ENCODE measurements at places on chromosomes 5 and 9. TPM values are rescaled to one million over a fixed set of nuclear protein-coding genes. Genes with fewer than 3 reads are reported as not detected.

CLIC3 gene
- polyA plus RNA-seq = 107 TPM

CCNO gene
- 1.9 TPM for polyA plus RNA-seq

SPATA31C1 gene
- not detected for polyA plus RNA-seq

CNTRL gene
- polyA plus RNA-seq = 3.7 TPM

TEK gene
- polyA plus RNA-seq = 4.3 TPM

NUDT12 gene
- polyA plus RNA-seq = 6.7 TPM

RFX3 gene
- 0.80 TPM for polyA plus RNA-seq

CAMK2A gene
- polyA plus RNA-seq = not detected

SLCO4C1 gene
- not detected for polyA plus RNA-seq

C5orf58 gene
- not detected for polyA plus RNA-seq

DOK3 gene
- polyA plus RNA-seq = 0.76 TPM

AIF1L gene
- polyA plus RNA-seq = 0.28 TPM

DBH gene
- polyA plus RNA-seq = not detected

LCN15 gene
- polyA plus RNA-seq = not detected

BSPRY gene
- polyA plus RNA-seq = not detected

ENTREP1 gene
- polyA plus RNA-seq = not detected

GABRA1 gene
- not detected for polyA plus RNA-seq

ZMAT2 gene
- 36.3 TPM for polyA plus RNA-seq

UBE2R2 gene
- 16.0 TPM for polyA plus RNA-seq

CDKN2B-AS1 gene
- polyA plus RNA-seq = 0.61 TPM

MSANTD3 gene
- polyA plus RNA-seq = 27.6 TPM

DTWD2 gene
- polyA plus RNA-seq = 2.8 TPM

SLU7 gene
- polyA plus RNA-seq = 66.3 TPM

EXD3 gene
- polyA plus RNA-seq = 10.1 TPM

TNFSF8 gene
- polyA plus RNA-seq = not detected

TTC23L gene
- not detected for polyA plus RNA-seq

PRLR gene
- polyA plus RNA-seq = 0.80 TPM

CENPK gene
- 23.9 TPM for polyA plus RNA-seq

SLC36A2 gene
- not detected for polyA plus RNA-seq

CD180 gene
- not detected for polyA plus RNA-seq

HAVCR2 gene
- not detected for polyA plus RNA-seq

LRRC19 gene
- not detected for polyA plus RNA-seq

ORM2 gene
- polyA plus RNA-seq = not detected

IRX2 gene
- 6.1 TPM for polyA plus RNA-seq

GPR151 gene
- not detected for polyA plus RNA-seq

DRD1 gene
- not detected for polyA plus RNA-seq

PDE6A gene
- not detected for polyA plus RNA-seq

SPAG8 gene
- 1.3 TPM for polyA plus RNA-seq

Data from GM23248 (cell line).